ENCODE measurements at places on chromosomes 1 and 21.

- DNase-seq, result no peak
Measured at GRCh38 chr1:236176337-236177336, 34.3 kb downstream of the GPR137B start.

DNA sequence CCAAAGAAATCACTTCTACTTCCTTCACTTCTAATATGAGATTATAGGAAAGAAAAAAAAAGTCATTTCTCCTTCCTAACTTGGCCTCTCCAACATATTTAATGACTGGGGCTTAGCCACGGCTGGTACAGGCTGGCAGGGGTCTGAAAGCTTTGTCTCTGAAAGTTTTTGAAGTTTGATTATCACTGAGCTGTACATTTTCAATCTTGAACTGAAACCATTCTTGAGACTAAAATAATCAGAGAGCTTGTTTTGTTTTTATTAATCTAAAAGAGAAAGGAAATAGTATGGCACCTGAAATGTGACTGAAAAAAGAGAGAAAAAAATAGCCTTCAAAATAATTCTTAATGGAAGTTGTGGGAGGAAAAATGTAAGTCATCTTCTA, 3.8 kb upstream of the KRTAP19-8 start:
- DNase-seq, result no peak

GRCh38 chr1:2983319-2983705, 38.0 kb upstream of the ACTRT2 start:
- no peak for DNase-seq

DNA sequence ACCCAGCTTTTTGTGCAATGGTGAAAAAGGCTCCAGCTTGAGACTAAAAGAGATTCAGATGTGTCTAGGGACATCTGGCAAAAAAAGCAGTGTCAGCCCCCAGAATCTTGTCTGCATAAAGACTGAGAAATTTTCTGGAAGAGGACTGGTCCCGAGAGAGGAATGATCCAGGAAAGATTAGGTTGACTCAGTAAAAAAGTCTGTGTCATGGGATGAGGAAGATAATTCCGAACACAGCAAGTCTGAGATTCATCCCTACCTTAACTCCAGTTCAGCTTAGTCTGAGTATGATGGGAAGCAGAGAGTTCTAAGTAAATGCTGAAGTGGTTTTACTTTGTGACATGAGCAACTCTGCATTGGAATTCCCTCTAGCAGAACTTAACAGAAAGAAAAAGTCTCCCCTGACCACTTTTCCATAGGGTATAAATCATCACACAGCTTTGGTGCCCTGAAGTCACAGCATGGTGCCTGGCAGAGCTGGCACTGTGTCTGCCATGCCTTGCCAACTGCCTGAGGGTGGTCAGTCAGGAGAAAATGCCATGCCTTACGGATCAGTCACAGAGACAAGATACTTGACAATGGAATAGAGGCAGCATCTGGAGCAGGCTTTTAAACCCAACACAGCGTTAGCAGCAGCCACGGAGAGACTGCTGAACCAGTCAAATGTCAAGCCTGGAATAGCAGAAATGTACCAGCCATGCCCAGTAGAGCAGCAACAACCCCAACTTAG, 153.4 kb downstream of the ZC3H11B start:
- DNase-seq, result no peak

DNA sequence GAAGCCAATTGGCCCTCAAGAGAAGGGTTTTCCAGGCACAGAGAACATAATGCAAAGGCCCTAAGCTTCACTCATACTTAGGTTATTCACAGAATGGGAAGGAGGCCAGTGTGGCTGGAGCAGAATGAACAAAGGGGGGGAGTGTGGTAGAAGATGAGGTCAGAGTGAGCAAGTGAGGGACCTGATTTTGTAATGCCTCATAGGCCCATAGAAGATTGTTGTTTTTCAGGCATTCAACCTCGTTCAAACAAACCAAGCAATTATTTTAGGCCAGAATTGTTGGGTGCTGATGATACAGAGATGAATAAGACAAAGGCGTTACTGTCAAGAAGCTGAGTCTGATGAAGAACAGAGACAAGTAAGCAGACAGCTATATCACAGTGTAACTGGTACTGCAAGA, 54.5 kb upstream of the RAP1A start:
- DNase-seq, result peak; percentile 2

GRCh38 chr1:23558872-23559135, 497 bp downstream of the ID3 start:
- DNase-seq, result no peak

DNA sequence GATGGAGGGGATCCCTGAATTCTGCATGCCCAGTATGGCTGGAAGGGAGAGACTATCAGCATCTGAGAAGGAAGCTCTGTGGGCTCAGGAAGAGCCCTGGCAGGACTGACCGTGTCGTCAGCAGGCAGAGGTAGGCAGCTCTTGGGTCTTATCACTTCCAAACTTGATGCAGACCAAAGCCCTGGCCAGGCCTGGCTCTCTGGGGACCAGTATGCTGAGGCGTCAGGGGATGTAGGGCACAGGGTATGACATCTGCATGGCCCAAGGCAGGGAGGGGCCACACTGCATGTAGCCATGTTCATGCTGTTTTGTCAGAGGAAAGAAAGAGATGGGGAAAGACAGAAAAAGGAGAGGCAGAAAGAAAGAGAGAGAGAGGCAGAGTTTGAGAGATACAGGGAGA, 6.3 kb downstream of the FGR start:
- no peak for DNase-seq

DNA sequence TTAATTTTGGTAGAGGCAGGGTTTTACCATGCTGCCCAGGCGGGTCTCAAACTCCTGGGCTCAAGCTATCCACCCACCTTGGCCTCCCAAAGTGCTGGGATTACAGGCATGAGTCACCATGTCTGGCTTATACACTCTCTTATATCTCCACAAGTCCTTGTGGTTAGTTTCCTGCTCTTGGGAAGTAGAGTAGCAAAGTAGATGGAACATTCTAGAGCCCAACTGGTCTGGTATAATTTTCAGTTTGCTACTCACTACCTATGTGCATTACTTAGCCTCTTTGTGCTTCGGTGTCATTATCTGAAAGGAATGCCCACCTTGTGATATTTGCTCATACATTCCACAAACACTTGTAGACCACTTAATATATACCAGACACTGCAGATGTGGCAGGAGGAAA, 96.6 kb upstream of the IPO9 start:
- no peak for DNase-seq

DNA sequence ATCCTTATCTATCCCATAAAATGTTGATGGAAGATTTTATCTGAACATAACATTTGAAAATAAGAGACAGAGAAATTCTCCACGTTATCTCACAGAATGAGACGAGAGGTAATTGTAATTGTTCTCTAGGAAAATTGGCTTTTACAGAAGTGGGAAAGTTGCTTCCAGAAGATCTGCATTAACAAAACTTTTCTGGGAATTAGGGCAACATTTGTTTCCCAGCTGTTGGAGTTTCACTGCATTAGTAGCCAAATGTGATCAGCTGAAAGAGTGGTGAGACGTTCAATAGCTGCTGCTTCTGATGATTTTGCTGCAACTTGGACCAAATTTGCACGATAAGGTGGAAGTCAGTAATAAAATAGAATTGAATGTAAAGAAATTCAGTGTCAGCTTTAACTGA, 7.6 kb downstream of the CHODL start:
- DNase-seq, result no peak

- DNase-seq, result no peak
Measured at GRCh38 chr1:28112388-28113241, 24.2 kb upstream of the EYA3 start.

DNA sequence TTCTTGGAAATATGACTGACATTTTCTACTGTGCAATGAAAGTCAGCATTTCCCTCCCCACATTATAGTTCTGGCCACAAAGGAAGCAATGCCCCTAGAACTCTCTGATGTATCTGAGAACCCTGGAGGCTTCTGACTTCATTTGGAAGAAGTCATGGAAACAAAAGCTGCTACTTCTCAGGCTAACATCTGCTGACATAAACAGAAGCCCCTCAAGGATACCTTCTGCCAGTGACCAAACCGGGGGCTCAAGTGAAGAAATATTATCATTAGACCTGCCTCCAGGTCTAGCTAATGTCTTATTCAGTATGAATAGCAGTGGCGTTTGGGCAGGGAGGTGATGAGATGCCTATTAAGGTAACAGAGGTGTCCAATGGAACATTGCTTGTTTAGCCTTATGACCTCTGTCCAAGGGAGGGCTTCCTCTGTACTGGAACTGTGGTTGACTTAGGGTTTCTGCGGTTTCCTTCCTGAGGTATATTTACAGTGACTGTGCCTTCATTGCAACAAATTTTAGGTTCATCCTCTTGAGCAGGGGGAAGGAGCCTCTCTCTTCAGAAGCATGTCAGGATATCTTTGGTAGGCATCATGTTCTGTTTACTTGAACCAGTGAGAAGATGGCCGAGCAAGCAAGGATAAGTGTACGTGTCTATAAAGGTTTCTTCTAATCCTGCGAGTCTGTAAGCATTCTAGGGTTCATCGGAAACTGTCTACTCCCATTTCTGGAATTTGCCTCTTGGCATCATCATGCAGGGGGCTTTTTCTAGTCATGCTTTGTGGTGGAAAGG, 161.7 kb downstream of the PBX1 start:
- DNase-seq, result no peak

DNA sequence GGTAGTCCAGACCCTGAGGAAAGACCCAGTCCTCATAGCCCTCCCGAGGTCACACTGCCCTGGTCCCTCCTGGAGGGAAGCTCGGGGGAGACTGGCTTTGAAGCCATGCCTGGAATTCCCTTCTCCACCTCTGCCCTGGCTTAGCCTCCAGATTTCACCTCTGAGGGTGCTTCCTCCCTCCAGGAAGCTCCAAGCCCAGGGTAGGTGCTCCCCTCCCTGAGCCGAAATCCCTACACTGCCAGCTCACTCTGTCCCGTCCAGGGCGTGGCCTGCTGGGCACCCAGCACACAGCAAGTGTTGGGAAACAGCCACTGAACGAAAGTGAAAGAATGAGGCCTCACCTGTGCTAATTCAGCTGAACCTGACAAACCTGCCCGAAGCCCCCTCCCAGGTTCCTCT, 6.0 kb upstream of the TNFRSF25 start:
- DNase-seq, result no peak

DNA sequence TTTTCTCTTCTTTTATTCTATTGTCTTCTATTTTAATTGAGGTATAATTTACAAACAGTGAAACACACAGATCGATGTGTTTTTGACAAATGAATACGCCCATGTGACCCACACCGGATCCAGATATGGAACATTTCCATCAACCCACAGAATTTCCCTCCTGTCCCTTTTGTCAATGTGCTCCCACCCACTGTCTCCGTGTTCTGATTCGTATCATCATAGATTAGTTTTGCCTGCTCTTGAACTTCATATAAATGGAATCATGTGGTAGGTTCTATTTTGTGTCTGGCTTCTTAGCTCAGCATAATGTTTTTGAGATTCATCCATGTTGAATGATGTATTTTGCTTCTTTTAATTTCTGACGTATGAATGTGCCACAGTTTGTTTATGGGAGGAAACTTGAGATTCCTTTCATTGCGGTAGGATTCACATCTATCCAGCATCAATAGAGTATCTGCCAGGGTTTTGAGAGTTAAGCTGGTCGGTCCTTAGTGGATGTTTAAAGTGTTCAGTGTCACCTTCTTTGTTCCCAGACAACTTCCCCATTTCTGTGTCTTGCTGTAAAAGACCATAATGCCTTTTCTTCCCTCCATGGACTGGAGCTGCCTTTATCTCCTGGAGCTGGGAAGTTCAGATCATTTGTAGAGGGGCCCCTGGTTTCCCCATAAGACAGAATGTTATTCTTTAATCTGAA, 14.7 kb downstream of the NAV1 start:
- DNase-seq, result no peak

- DNase-seq, result no peak
Measured at GRCh38 chr1:62621907-62622306, 24.6 kb downstream of the ANGPTL3 start.

GRCh38 chr1:235923466-235924021, 56.8 kb upstream of the LYST start:
- no peak for DNase-seq

DNA sequence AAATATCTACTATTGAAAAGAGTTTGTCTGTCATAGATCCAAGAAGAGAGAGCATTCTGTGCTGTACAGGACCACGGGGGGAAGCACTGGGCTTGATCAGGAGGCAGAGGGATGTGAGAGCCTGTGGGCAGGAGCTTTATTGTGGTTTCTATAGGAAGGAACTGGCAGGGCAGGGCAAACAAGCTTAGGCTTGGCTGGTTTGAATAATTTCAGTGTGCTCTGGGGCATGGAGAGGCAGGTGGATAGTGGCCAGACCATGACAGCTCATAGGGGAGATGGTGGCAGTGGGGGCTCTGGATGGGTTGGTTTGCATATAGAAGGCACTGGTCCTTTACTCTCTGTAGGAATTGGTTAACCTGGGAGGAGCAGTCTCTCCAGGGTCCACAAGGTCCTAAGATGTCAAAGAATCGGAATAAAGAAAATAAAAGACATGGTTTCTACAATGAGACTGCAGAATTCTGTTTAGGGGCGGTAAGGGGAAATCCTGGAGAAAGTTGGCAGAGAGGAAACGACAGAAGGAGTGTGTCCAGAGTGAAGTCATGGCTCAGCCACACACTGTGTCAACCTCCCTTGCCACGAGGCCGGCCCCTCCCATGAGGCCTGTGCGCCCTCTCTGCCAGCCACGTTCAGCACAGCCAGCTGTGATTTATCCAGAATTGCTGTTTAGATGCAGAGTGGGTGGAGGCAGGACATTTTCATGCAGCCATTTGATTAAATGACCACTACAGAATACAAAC, 81.7 kb upstream of the PGBD5 start:
- DNase-seq, result no peak

DNA sequence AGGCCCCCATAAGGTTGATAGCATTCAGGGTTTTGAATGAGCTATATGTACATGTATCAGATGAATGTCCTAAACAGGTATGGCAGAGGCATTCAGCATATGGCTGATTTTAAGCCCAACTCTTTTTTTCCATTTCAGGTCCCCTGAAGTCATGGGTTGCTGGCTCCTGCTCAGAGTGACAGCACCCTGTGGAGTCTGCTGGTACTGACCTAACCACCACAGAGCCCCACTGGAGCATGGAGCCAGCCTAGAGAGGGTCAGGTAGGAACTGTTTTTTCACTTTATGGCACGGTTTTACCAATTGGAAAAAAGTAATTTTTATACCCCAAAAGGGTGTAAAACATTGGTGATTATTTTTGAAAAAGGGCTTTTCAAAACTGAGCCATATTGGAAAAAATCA, 82.5 kb upstream of the MPC2 start:
- no peak for DNase-seq

DNA sequence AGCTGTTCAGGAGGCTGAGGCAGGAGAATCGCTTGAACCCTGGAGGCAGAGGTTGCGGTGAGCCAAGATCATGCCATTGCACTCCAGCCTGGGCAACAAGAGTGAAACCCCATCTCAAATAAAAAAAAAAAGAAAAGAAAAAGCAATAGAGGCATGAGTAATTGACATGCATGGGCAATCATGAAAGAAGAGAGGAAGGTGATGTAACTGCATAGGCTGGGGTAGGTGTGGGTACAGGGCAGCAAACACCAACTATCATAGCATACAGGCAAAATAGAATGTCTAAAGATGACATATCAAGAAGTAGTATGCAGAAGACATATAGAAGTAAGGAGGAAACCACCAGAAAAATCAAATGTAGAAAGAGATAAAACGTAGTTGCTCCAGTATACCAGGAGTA, 19.0 kb upstream of the MGST3 start:
- no peak for DNase-seq
